ENCODE measurements at places on chromosomes 7 and 10. TPM values are rescaled to one million over a fixed set of nuclear protein-coding genes. Genes with fewer than 3 reads are reported as not detected.

CYP2E1 gene
- total RNA-seq, result 0.52 TPM

DNA sequence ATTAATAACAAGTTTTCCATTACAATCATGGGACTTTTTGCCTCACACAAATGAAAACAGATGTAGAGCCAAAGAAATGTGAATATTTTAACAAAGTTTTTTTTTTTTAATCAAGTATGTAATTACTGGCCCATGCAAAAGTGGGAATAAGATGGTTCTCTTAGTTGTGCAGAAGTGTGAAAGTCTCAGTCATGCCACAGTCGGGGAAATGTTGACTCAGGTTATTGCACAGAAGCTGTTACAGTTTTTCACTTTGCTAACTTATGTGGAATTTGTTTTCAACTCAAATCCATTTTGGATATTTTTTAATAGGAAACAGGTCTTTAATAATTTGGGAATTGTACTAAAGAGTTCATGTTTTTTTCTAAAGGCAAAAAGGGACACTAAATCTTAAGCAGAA lies 44.0 kb upstream of the CAV2 start:
- H3K27ac ChIP-seq, result no peak overlapping the region
- no peak overlapping the region for H3K4me3 ChIP-seq
- H3K27me3 ChIP-seq, result no peaks in the 10 kb centered on the region
- H3K4me1 ChIP-seq, result no peaks in the 10 kb centered on the region
- no peak for DNase-seq

DNA sequence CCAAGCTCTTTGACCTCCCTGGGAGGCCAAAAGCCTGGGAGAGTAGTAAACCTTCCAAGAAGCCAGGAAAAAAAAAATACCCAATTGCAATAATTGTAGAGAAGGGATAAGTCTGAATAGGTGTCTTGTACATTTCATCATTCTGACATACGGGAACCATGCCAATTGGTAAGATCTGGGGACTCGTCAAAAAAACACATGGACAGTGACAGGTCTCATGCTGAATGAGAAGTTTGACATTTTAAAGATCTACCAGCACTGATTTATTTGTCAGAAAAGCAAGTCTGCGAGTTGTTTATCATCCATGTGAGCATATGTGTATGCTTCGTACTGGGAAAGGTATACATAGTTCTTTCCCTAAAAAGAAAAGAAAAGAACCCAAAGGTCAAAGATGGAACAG lies 4.1 kb upstream of the ITGA8 start:
- no peaks in the 10 kb centered on the region for H3K36me3 ChIP-seq
- H3K27me3 ChIP-seq, result peaks cover 34% of the 10 kb centered on the region
- no peak overlapping the region for H3K4me3 ChIP-seq
- H3K4me1 ChIP-seq, result no peaks in the 10 kb centered on the region
- H3K27ac ChIP-seq, result no peak overlapping the region
- no peak for DNase-seq

SGCE gene
- 0.42 TPM for total RNA-seq

DNA sequence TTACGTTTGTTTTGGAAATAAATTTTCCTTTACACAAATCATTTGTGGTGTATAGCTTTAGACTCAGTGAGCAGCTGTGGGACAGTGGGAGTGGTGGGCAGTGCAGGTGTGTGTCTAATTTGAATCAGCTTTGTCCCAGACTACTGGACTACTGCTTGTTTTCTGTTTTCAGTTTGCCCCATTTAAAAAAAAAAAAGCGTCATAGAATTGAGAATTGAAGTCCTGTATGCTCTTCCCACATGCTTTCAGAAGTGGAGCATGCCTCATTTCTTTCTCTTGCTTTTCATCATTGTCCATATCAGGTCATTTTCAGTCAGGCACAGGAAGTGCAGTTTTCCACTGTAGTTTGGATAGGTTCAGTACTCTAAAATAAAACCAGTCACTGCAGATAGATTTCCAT lies 66.1 kb downstream of the SHH start:
- no peaks in the 10 kb centered on the region for H3K27me3 ChIP-seq
- H3K27ac ChIP-seq, result peak overlapping the region; percentile 68
- H3K4me3 ChIP-seq, result no peak overlapping the region
- H3K36me3 ChIP-seq, result peaks cover 62% of the 10 kb centered on the region

- H3K27ac ChIP-seq, result peak overlapping the region; percentile 42
- no peaks in the 10 kb centered on the region for H3K36me3 ChIP-seq
- DNase-seq, result no peak
Observed at GRCh38 chr7:33108554-33109004, 625 bp downstream of the RP9 start.

DNA sequence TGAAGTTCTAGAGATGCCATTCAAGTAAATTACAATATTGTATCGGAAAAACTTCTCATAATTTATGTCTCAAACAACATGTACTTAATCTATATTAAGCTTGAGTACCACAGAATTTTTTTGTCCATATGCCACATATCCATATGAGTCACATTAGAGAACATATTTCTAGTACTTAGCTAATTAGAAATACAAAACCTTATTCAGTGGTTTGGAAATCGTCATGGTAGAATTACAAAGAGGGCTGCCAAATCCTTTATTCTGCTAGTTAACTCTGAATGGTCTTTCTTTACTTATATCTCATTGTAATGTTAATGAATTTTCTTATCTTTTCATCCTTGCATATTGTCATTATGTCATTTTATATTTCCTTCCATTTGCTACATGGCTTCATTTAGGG lies 9.0 kb upstream of the VIM start:
- peaks cover 29% of the 10 kb centered on the region for H3K36me3 ChIP-seq
- no peak overlapping the region for H3K27ac ChIP-seq
- H3K27me3 ChIP-seq, result peaks cover 9% of the 10 kb centered on the region
- H3K4me3 ChIP-seq, result no peak overlapping the region
- no peak for DNase-seq

LARP4B gene
- total RNA-seq, result 174 TPM

EPO gene
- not detected for total RNA-seq

- H3K36me3 ChIP-seq, result peaks cover 43% of the 10 kb centered on the region
- no peak for DNase-seq
- H3K4me3 ChIP-seq, result no peak overlapping the region
- H3K27me3 ChIP-seq, result no peaks in the 10 kb centered on the region
- H3K4me1 ChIP-seq, result no peaks in the 10 kb centered on the region
Observed at GRCh38 chr7:135597926-135598305, 40.2 kb downstream of the NUP205 start.

DNA sequence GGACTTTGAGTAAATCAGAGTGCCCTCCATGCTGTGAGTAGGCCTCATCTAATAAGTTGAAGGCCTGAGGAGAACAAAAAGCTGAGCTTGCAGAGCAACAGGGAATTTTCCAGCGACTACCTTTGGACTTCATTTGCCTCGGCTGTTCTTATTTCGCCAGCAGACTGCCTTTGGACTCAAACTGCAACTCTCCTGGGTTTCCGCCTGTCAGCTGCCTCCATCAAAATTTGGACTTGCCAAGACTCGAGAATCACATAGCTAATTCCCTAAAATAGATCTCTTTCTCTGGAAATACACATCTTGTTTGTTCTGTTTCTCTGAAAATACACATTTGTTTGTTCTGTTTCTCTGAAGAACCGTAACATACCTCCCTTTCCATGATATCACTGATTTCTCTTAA lies 93.8 kb downstream of the ITGB8 start:
- H3K27me3 ChIP-seq, result no peaks in the 10 kb centered on the region
- no peaks in the 10 kb centered on the region for H3K36me3 ChIP-seq

DNA sequence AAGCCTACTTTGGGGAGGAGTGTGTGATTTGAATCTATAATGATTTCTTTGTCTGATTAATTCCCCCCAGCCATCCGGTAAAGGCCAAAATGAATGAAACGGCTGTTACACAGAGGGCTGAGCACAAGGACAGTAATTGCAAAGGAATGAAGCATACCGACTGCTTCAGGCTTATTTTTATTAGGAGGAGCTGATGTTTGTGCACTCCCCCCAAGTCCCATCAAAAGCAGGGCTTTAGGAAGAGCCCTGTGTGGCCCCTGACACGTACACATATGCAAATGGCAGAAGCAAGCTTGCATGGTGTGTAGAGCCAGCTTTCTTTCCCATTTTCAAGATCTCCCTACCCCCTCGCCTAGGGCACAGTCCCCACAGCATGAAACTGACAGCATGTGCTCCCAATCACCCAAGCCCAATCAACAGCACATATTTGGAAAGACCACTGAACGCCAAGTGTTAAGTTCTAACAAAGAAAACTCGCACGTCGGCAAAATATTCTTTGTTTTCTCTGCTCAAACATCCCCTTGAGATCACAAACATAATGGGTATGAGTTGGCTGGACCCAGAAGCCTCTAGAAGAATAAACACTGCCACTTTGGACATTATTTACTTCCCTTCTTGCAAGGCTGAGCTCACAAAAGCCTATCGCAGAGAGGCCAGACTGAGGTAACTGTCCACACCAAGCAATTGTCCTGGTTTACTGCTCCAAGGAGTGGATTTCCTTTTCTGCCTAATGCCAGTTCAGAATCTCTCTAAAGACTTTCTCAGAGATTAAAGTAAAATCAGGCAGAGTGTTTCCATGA lies 143.0 kb downstream of the CUBN start:
- H3K36me3 ChIP-seq, result no peaks in the 10 kb centered on the region
- H3K27me3 ChIP-seq, result peaks cover 9% of the 10 kb centered on the region
- no peak overlapping the region for H3K27ac ChIP-seq
- H3K4me3 ChIP-seq, result no peak overlapping the region
- no peak for DNase-seq

LBX1 gene
- not detected for total RNA-seq

BAZ1B gene
- total RNA-seq, result 111 TPM

ZNF503 gene
- total RNA-seq, result 0.07 TPM

EPHB4 gene
- 2.4 TPM for total RNA-seq

DNA sequence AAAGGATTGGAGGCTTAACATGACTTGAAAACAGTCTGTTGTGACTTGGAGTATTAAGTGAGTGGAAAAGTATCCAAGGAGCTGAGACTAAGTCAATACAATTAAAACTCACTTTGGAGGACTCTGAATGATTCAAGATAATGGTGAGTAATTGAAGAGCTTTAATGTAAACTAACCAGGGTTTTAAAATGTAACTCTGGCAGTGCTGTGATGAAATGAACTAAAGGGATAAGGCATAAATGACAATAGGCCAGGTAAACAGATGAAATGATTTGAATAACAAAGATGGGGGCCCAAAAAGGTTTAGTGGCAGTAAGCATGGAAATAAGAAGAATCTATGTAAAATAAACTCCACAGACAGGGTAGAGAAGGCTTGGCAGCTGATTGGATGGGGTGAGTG lies 316.5 kb upstream of the CACNA2D1 start:
- H3K27ac ChIP-seq, result no peak overlapping the region
- no peak overlapping the region for H3K4me3 ChIP-seq
- H3K4me1 ChIP-seq, result no peaks in the 10 kb centered on the region
- no peaks in the 10 kb centered on the region for H3K27me3 ChIP-seq
- no peak for DNase-seq

DNA sequence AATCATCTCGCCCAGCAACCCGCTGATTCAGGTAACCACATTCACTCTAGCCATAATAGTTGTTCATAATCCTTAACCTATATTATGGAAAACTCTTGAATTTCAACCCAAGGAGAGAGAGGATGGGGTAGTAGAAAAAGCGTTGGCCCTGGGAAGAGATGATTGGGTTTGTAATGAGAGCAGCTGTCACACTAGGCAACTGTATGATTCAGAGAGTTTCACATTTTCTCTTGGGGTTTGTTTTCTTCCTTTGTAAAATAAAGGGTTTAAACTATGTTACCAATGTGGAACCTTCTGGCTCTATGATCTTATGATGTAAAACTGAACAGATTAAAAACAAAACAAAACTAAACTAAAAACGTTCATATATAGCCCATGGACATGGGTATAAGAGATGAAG lies 705.2 kb upstream of the IGFBP3 start:
- H3K4me1 ChIP-seq, result no peaks in the 10 kb centered on the region
- H3K4me3 ChIP-seq, result no peak overlapping the region
- H3K27ac ChIP-seq, result no peak overlapping the region
- DNase-seq, result no peak
- no peaks in the 10 kb centered on the region for H3K36me3 ChIP-seq

- H3K36me3 ChIP-seq, result peaks cover 45% of the 10 kb centered on the region
- H3K4me3 ChIP-seq, result peak overlapping the region; percentile 6
- DNase-seq, result peak; percentile 28
- peak overlapping the region; percentile 79 for H3K27ac ChIP-seq
Observed at GRCh38 chr10:73759512-73760115, 15.4 kb downstream of the SEC24C start.

DNA sequence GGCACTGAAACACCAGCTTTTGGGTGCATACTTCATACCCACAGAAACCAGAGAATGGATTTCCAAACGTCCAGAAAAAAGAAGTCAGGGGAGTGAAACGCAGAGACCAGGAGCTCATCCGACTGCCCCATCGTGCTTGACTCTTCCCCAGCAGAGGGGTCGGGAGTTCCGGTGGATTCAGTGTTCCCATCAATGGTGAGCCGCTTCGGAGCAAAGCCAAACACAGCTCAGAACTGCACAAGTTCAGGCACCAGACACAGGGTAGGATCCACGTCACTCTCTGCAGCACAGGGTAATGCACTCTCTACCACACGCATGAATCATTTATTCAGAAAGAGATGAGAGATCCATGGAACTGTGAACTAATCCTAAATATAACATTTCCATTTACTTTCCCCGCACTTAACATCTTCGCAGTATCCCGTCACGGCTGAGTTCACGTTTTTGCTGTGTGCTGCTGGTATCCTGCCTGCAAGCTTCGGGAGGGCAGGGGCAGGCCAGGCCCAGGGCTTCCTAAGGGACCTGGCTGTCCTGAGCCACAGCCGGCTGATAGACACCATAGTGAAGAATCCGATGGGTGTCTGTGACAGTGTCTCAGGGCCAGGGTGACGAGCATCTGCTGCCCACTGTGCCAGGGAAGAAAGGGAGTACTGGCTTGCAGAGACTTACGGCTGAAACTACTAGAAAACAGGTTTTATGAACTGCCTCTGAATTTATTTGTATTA lies 545.3 kb downstream of the PTPRN2 start:
- no peaks in the 10 kb centered on the region for H3K27me3 ChIP-seq
- no peak for DNase-seq
- H3K36me3 ChIP-seq, result no peaks in the 10 kb centered on the region
- no peaks in the 10 kb centered on the region for H3K4me1 ChIP-seq

PSD gene
- 9.9 TPM for total RNA-seq

DNA sequence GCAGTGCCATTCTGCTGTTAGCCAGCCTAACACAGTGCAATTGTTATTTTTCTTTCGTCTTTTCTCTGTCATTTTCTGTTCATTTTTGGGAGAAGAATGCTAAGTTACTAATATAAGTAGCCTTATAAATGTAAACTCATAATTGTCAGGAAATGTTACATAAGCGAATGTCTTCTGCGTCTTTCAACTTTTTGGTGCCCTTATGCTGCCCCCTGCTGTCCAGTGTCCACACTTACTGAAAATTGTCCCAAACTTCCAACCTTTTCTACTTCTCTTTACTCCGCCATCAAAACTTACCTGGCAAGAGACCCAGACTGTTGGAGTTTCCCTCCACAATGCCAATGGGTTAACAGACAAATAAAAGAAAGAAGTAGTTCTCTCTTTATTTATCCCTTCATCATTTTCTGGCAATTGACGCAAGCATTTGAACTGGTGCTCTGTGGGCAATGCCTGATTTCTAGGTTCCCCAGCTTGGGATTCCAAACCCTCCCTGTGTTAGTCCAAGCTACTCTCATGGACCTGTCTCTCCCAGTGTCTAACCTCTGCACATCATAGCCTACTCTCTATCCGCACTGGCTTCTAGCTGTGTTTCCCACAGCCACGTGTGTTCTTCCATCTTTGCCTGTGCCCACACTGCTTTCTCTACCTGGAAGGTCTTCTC lies 21.0 kb upstream of the EPC1 start:
- H3K36me3 ChIP-seq, result peaks cover 4% of the 10 kb centered on the region
- no peak overlapping the region for H3K4me3 ChIP-seq
- no peaks in the 10 kb centered on the region for H3K27me3 ChIP-seq

ATRNL1 gene
- total RNA-seq, result not detected
